ENCODE measurements at places on chromosomes 6 and 20.

DNA sequence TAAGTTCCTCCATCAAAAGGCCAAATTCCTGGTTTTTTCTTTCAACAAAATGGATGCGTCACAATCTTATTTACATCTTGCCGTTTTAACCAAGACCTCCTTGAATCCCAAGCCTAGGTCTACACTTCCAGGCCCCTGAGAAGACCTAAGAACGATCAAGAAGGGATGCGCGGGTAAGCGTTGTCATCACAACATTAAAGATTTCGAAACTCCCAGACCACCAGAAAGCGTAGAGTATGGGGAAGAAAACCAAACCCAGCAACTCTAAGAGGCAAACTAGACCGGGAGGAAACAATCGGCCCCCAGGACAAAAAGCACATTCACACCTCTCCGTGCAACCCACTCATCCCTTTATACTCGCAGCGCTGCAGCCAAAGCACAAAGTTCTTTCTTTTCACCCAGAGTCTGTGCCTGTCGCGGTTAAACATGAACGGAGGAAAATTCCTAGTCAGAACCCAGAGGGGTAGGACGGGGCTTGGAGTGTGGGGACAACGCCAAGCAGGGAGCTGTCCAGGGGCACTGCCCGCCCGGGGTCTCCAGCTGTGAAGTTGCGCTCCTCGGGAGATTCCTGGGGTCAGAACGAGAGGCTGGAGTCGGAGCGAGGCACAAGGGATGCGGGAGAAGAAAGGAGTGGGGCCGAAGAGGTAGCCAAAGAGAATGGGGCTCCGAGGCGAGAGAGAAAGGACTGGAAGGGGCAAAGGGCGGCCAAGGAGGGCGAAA, 725 bp downstream of the OSER1 start:
- DNase-seq, result no peak

GRCh38 chr20:3082955-3083952, 1.3 kb downstream of the AVP start:
- no peak for DNase-seq

DNA sequence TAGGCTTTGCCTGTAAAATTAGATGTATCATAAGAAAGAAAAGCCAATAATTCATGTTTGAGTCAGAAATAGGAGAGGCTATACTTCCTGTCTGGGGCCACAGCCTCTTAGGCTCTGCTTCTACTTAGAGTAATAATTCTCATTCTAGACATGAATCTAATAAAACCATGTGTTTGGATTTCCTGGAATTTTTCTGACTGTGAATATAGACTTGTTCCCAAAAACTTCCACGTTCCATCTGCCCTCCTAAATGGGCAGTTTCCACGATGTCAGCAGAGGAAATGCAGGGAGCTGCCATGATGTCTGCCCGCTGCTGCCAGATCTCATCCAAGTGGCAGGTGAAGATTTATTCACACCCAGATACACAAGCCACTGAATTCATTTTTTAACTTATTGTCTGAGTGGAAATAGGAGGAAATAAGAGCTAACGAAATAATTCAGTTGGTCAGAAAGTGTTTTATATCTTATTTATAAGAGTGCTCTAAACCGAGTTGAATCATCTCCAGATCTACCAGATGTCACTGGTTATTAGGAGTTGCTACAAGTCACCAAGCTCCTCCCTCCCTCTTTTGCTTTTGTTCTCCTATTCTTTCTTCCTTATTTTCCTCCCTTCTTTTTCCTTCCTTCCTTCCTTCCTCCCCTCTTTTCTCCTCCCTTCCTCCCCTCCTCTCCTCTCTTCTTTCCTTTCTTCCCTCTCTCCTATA, 69.3 kb downstream of the ALDH8A1 start:
- DNase-seq, result no peak

DNA sequence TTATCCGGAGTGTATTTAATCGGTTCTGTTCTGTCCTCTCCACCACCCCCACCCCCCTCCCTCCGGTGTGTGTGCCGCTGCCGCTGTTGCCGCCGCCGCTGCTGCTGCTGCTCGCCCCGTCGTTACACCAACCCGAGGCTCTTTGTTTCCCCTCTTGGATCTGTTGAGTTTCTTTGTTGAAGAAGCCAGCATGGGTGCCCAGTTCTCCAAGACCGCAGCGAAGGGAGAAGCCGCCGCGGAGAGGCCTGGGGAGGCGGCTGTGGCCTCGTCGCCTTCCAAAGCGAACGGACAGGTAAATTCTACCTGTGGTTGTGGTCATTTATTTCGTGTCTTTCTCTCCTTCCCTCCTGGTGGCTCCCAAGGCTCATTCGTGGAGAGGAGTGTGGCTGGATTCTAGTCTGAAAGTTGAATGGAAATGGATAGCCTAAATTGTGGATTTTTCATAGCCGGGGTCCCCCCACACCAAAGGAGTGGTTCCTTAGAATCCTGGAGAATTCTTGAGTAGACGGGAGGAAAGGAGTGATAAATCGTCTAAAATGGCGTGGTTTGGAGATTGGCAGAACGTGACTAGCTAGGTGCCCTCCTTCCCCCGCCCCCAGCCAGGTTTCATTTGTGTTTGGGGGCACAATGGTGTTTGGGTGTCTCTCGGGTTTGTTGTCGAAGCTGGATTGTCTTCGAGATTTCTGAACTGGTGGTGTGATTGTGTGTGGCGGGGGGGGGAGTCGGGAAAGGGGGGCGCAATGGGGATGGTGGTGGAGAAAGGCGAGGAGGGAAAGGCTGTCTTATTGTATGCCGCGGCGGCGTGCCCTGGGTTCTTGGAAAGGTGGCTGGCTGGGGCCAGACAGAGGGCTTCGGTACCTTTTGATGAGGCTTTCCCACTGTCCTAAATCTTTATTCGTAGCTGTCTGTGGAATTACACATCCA, 673 bp downstream of the MARCKS start:
- DNase-seq, result no peak

GRCh38 chr6:14431385-14432330, 314.1 kb downstream of the CD83 start:
- no peak for DNase-seq

GRCh38 chr6:2157441-2158127, 87.8 kb downstream of the GMDS start:
- no peak for DNase-seq

DNA sequence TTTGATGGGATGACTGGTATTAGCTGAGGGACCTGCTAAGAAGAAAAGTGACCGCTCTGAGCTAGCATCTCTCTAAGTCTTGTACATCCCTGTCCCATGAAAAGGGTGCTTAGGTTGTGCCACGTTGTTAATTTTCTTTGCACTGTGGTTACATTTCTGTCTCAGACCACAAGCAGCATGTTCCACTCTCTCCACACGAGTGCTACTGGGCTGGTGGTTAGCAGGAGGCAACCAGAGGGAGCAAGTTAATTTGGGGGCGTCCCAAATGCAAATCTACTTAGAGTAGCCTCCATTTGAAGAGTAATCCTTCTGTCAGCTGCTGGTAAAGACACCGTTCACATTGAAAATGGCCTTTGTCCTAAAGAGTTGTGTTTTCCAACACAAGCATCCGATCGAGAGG, 3.4 kb upstream of the SCML4 start:
- DNase-seq, result no peak

- DNase-seq, result no peak
Observed at GRCh38 chr6:88987922-88988321, 24.5 kb upstream of the RNGTT start.

- DNase-seq, result no peak
Observed at GRCh38 chr20:47051936-47052526, 157.4 kb downstream of the EYA2 start.

GRCh38 chr20:32010666-32011065, 428 bp downstream of the CCM2L start:
- no peak for DNase-seq

DNA sequence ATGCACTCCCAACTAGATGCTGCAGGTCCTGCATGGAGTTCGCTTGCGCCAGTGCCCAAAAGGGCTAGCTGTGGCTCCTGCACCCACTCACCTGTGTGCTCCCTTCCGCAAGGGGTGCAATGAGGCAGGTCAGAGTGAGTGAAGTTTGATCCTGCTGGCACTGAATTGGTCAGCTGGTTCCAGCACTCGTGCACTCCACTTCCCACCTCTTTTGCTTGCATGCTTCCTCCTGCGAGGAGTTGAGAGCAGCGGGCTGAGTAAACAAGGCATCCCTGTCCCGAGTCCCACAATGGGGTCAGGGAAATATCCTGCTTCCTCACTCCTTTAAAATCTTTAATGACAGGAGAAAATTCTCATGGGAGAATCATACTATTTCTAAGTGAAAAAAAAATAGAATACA, 86.2 kb downstream of the LCA5 start:
- DNase-seq, result no peak

- DNase-seq, result no peak
Observed at GRCh38 chr20:10577648-10578047, 96.2 kb downstream of the JAG1 start.

DNA sequence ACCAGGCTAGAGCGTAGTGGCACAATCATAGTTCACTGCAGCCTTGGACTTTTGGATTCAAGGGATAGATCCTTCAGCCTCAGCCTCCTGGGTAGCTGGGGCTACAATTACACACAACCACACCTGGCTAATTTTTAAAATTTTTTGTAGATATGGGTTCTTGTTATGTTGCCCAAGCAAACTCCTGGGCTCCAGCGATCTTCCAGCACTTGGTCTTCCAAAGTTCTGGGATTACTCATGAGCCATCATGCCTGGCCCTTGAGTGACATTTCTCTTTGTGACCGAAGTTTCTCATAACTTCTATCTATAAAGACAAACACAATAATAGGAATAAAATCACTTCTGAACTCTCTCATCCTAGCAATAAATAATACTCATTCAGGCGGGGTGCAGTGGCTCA, 26.1 kb upstream of the GMPR start:
- DNase-seq, result no peak

DNA sequence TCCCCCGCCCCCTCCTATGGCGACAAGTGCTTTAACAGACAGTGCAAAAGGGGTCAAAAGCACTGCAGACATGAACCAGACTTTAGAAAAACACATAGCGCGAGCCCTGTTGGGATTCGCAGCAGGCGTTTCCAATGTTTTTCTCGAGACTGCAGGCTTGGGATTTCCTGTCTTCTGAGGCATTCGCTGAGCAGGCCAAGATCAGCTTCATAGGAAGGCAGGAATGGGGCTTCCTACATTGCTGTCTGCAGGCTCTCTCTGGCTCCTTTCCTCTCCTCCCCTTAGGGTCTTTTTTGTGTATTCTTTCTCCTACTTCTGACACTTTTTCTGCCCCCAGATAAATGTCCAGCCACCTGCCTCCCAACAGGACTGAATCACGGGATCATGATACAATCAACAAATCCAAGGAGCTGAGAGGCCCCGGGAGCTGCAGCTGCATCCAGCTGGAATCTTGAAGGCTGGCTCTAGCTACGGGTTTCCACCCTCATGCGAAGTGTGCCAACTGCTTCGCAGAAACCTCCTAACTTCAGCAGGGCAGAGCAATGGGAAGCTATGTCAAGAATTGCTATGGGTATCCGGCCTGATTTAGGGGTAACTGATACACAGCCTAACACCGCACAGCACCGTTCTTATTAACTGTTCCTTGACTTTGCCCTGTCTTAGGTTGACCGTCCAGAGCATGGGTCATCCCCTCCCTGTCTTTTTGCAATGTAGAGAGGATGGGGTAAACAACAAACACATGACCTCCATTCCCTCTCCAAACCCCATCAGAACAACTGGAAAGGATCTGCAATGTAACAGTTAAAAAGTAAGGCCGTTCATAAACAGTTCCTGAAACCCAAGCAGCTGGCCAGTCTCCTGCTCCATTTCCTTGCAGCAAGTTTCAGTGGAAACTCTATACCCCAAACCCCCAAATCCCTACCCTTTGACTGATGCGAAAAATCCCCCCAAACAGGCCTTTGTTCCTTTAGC, 31.5 kb downstream of the SNX5 start:
- DNase-seq, result no peak

DNA sequence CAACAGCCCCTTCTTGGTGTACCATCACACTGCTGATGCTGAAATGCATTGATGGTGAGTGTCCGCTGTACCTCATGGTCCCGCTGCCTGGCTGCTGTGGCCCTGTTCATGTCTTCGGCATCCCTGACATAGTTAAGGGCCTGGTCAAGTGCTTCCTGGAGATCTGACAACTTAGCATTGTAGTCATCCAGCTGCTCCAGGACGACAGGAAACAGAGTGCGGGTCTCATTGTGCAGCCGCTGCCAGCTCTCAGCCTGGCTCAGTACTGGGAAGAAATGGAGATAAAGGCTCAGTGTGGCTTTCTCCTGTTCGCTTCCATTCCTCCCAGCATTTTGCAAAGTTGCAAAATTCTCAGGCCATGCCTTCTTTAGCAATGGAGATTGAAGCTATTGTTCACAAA, 81.8 kb downstream of the LAMA4 start:
- no peak for DNase-seq

DNA sequence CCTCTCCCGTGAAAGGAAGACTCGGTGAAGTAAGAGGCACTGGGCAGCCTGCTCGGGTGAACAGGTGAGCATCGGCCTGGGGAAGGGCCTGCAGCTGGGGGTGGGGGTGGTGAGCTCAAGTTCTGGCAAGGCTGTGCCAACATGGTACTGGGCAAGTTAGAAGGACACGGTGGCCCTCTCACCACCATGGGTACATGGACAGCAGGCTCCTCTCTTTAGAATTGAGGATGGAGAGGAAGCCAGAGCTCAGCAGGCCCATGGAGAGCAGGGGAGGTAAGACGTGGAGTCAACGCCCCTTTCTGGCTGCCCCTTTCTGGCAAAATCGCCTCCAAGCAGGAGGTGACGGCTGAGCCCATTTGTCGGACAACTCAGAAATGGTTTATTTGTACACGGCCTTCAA, 135.6 kb downstream of the ANKRD60 start:
- DNase-seq, result no peak

DNA sequence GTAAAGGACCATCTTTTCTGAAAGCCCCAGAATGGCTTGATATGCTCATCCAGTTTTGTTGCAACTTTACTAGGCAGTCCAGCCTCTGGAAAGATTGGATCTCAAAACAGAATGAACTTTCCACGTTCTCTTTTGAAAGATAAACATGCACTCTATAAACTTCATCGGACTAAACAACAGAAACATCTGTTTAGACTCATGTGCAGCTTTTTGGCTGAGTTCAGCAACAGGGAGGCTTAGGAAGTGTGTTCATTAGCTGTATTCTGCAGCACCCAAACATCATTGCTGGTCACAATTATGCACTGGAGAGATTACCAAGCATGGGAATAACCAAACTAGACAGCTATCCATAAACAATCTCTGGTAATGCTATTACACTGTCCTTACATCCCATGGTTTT, 180.5 kb downstream of the TENT5A start:
- no peak for DNase-seq

GRCh38 chr6:104431096-104431495, 428.6 kb downstream of the HACE1 start:
- no peak for DNase-seq
